ENCODE measurements at places on chromosomes 2 and 18. TPM values are rescaled to one million over a fixed set of nuclear protein-coding genes. Genes with fewer than 3 reads are reported as not detected.

The AKAIN1 gene
- not detected for total RNA-seq

The UGT1A5 gene
- total RNA-seq = not detected

The DCDC2C gene
- not detected for total RNA-seq

The UGT1A10 gene
- not detected for total RNA-seq

The PSMA8 gene
- total RNA-seq = 0.42 TPM

The WNT6 gene
- not detected for total RNA-seq

The TMEM237 gene
- total RNA-seq = 4.2 TPM

The INHBB gene
- 0.10 TPM for total RNA-seq

The IL36B gene
- total RNA-seq = not detected

The SLC9A4 gene
- total RNA-seq = under 0.01 TPM

The KYNU gene
- total RNA-seq = 35.9 TPM

Data from mononuclear cell (primary cell).